ENCODE measurements at places on chromosomes 2 and 18.

DNA sequence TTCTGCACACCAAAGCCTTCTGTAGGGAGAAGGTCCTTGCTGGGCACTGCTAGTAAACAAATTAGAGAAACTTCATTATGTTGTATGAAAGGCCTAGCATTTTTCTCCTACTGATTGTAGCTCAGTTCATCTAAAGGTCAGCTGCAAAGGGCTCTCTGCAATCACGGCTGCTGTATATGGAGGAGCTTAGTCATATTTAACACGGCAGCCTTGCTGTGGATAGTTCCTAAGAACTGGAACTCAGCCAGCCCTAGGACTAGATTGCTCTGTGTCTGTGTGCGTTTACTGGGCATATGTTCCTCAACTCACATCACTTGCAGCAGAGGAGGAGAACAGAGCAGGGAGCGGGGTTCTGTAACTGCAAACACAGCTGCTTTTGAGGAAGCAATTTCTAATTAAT, 1103.9 kb upstream of the KLHL29 start:
- no peak for DNase-seq

GRCh38 chr2:233353769-233354499, at the start of gene DGKD:
Gene DGKD (plus strand): TSS chr2:233354494. CDS start chr2:233354519, 25 bp downstream.
- peak; percentile 50 for DNase-seq

DNA sequence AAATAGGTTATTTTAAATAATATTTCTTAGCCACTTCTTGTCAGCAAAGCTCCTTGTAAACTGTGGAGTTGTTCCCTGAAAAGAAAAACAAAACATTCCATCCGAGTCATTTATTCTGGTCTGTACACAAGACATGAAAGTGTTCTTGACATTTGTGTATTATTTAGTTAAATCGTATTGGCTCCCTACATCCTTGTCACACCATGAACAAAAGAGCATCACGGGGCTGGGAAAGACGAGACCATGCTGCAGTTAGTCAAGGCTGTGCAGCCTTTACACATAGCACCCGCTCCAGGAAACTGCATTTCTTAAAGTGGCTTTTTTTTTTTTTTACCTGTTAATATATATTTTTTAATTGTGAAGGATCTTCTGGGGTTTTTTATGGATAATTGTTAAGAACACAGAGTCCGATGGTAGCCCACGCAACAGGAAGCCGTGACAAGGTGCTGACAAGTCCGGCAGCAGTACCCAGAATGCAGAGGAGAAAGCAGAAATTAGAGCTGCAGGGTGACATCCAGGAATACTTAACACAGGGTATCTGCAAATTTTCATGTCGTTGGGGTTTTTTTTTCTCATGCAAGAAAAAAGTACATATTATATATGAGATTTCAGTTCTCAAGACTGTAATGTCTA, 588.4 kb downstream of the ARHGAP15 start:
- no peak for DNase-seq

DNA sequence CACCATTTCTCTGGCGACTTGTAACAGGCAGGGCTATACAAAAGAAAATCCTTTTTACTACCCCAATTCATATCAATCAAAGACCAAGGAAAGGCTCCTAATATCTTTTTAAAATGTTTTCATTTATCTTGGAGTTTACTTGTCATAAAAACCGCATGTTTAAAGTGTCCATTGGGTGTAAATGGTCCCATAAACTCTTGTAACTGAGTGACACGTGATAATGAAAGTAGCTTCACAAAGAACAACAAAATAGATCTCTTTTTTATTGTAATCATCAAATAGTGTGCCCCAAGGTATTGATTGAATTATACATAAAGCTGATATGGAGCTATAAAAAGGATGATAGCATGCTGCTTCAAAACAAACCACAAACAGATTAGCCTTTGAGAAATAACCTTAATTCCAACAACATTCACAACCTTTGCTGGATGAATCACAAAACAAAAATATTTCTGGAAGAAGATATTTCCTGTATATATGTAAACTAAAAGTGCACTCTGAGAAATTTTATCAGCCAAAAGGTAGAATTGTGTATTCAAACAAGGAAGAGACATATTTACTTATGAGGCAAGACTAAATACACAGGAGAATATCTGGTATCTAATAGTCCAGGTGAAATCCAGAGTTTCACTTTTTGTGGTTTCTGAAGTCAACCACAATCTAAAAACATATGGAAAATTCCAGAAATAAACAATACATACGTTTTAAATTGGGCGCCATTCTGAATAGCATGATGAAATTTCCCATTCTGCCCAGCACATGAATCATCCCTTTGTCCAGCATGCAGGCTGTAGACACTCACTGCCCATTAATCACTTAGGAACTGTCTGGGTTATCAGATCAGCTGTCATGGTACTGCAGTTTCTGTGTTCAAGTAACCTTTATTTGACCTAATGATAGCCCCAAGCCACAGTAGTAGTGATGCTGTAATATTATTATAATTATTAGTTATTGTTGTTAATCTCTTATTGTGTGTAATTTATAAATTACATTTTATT, 237.5 kb downstream of the PIK3C3 start:
- DNase-seq: no peak

- DNase-seq: no peak
These were observed 141.8 kb upstream of the ST6GAL2 start for GRCh38 chr2:107027810-107028209.

DNA sequence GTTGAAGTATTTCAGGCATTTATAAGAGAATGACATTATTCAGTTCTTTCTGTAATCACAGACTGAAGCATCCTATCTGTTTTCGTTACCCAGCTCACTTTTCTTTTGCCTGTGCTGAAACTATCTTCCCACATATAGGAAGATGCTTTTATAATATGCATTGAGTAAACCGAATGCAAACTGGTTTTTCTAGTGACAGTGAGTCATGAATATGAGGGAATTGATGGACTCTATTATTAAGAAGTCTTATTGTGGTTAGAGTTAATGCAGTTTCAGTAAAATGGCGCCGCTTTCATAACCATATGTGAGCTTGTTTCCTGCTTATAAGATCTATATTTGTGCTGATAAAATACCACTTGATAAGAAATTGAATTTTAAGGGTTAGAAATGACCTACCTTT, 59.2 kb downstream of the ACVR2A start:
- no peak for DNase-seq

GRCh38 chr2:222518570-222519381, 94.4 kb downstream of the SGPP2 start:
- no peak for DNase-seq

GRCh38 chr2:240463866-240464481, 28.5 kb downstream of the GPC1 start:
- no peak for DNase-seq

GRCh38 chr2:190947141-190947540, 66.5 kb downstream of the GLS start:
- peak; percentile 9 for DNase-seq
